Right renal pelvis (tissue), 4 donors: ENCODE measurements at places on chromosomes 11 and 22.

GRCh38 chr11:2995031-2995561, 3.0 kb upstream of the NAP1L4 start:
- no peak for DNase-seq

DNA sequence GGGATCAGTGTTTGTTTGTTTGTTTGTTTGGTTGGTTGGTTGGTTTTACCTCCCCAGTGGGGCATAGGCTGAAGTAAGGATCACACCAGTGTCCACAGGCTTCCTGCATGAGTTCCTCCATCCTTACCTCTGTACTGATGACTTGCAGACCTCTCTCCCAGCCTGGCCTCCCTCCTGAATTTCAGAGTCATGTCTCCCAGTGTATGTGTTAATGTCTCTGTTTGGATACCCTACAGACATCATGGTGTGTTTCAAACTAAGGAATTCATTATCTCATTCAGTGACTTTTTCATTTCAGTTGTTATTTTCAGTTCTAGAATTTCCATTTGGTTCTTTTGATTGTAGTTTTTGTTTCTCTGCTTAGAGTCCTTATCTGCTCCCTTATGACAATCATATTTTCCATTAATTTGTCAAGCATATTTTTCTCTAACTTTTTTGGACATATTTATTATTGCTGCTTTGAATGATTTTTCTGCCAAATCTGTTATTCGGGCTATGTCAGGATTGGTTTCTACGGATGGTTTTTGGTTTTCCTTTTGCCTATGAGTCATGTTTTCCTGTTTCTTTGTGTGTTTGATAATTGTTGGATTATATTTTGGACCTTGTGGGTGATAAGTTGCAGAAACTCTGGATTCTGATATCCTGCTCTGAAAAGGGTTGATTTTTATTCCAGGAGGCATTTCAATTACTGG, 23.6 kb downstream of the MYEOV start:
- DNase-seq: no peak

GRCh38 chr22:44588348-44588747, 90.3 kb upstream of the RTL6 start:
- DNase-seq: no peak

GRCh38 chr11:34656062-34656720, 35.3 kb downstream of the EHF start:
- DNase-seq: no peak

GRCh38 chr11:12179019-12179418, 68.6 kb downstream of the MICAL2 start:
- no peak for DNase-seq

- no peak for DNase-seq
Observed at GRCh38 chr11:117009905-117010605, 88.2 kb downstream of the SIK3 start.

- DNase-seq: no peak
Observed at GRCh38 chr22:38735465-38736256, 20.1 kb downstream of the SUN2 start.

DNA sequence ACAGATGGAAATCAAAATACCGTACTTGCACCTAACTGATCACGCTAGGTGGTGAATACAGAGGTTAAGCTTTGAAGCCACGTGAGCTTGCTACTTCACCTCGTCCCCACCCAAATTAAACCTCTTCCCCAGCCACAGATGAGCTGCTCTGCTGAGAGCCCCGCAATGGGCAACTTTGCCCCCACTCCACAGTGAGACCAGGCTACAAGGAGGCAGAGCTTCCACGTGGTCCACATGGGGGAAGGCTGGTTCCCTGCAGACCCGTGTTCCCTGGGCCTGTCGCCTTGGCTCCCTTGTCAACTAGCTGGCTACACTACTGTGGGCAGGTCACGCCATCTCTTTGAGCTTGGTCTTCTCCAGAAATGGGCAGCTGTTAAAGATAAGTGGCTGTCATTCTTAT, 10.9 kb downstream of the CD5 start:
- no peak for DNase-seq

DNA sequence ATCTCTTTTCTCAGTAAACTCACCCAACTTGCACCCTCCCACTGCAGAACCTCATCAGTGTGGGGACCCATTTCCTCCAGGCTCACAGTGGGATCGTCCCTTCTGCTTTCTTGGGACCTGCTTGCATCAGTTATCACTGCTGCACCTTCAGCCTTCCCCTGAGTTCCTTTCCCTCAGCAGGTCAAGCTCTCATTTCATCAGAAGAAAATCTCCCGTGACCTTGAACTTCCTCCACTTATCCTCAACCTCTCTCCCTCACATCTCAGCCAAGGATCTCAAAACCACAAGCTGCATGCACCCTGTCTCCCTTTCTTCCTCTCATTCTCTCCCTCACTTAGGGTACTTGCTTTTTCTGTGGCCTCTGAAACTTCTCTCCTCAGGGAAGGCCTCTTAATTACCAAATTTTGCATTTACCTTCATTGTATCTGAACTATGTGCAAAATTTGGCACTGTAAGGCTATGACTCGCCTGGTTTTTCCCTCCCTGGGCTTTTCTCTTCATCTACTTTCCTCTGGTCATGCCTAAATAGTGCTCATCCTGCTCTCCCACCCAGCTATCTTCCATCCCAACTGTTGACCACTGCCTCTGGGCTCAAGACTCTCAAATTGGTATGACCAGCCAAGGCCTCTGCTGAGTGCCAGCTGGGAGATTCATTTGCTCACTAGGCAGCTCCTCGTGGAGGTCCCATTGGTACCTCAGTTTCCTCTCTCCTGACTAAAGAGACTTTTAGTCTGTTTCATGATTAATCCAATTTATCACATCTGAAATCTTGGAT, 2.7 kb upstream of the RCE1 start:
- no peak for DNase-seq

- DNase-seq: no peak
Observed at GRCh38 chr11:2547806-2548205, 103.0 kb downstream of the KCNQ1 start.

GRCh38 chr22:45157907-45158306, 5.8 kb upstream of the NUP50 start:
- no peak for DNase-seq

GRCh38 chr11:21615955-21616371, 576.9 kb upstream of the ANO5 start:
- DNase-seq: no peak

GRCh38 chr11:76695771-76696170, 25.2 kb upstream of the LRRC32 start:
- DNase-seq: no peak

DNA sequence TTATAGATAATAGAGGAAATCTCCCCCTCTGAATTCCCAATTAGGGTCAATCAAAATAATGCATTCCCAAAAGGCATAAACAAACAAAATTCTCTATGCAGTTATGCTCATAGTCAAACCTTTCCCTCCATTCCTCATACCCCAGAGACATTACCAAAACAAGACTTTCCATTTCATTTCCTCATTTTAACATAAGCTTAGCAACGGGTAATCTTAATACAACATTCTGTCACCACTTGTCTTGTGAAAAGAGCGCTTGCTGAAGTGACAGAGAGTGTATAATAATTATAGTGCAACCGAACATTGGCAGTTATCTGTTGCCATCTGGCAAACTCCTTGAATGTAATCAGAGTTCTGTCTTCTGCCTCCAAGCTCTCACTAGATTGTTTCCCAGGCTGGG, 1.2 kb upstream of the SLN start:
- DNase-seq: no peak
